MCF 10A (cell line): ENCODE measurements at places on chromosomes 6 and 20. TPM values are rescaled to one million over a fixed set of nuclear protein-coding genes. Genes with fewer than 3 reads are reported as not detected.

DNA sequence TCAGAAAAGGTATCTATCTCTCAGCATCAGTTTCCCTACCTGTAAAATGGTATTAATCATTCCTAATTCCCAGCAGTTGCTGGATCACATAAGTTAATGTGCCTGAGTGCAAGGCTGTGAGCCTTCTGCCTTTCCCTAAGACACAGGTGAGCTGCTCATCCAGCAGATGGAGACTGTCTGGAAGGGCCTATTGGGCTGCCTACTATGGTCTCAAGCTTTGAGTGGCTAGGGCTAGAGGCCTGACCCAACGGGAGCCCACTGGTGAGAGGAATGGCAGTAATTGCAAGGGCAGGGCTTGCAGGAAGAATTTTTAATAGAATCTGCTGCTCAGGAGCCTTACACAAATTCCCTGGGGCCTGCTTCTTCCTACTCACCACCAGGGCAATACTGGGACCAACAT lies 4.3 kb downstream of the KHDC1 start:
- DNase-seq: no peak

- peak; percentile 87 for DNase-seq
Observed at GRCh38 chr6:69894578-69895347, 28.4 kb downstream of the COL19A1 start.

The CD109 gene
- 91.0 and 94.5 TPM in 2 replicates for total RNA-seq

The GCNT2 gene
- total RNA-seq: 0.63 and 0.96 TPM in 2 replicates

GRCh38 chr20:38304845-38305447 lies 990 bp downstream of the BPI start:
- peak; percentile 63 for DNase-seq

DNA sequence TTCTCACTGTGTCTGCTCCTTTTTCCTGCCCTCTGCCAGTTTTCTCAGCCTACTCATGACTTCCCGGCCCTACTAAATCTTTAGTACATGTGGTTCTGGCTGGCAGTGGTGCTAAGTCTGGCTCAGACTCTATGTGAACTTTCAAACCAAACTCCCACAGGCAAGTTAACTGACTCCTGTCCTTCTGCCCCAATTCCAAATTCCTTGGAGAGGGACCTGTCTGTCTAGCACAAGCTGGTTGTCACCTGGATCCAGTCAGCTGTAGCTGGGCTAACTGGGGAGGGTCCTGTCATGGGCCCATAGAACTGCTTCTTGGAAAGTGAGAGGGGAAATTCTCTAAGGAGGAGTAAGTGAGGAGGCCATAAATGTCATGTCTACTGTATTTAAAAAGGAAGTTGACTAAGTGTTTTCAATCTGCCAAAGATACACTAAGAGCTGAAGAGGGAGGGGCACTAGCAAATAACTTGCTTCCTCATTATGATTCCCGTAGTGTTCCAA lies 240.1 kb downstream of the KCNQ5 start:
- DNase-seq: peak; percentile 27

The TNNC2 gene
- total RNA-seq: 0.79 TPM in 1 of 2 replicates, not detected in the other

The KIAA0408 gene
- not detected in 2 replicates for total RNA-seq

DNA sequence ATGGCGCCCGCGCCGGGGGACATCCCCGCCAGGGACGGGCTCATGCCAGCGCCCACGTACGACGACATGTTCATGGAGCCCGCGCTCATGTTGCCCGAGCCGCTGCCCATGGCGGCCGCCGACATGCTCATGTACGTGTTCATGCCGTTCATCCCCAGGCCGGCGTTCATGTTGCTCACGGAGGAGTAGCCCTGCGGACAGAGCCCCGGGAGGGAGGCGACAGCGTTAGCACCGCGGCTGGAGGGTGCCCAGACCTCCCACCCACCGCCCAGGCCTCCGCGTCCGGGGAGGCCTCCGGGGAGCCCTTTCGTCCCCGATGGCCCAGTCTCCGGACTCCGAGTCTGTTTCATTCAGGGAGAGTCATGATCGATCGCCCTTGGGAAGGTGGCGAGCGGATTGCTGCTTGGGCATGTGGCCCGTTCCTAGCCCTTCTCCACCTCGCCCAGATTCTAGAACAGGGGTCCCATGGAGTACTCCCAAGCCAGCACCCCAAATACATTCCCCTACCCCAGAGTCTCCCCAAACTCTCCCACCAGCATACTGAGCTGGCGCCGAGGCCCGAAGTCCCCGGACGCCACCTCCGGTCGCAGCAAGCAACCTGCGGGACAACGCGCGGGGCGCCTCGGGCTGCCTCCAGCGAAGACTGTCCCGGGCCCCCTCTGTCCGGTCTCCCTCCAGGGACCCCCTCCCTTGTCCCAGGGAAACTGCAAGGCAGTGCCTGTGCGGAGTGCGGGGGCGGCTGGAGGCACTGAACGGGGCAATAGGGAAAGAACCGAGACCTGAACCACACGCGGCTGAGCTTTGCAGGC lies 1.2 kb downstream of the FOXA2 start:
- no peak for DNase-seq

The OPRL1 gene
- total RNA-seq: 0.12 and 0.15 TPM in 2 replicates

- DNase-seq: no peak
Observed at GRCh38 chr20:32057656-32058184, 5.7 kb downstream of the HCK start.

- no peak for DNase-seq
Observed at GRCh38 chr6:157206359-157206815, 116.9 kb downstream of the TMEM242 start.

DNA sequence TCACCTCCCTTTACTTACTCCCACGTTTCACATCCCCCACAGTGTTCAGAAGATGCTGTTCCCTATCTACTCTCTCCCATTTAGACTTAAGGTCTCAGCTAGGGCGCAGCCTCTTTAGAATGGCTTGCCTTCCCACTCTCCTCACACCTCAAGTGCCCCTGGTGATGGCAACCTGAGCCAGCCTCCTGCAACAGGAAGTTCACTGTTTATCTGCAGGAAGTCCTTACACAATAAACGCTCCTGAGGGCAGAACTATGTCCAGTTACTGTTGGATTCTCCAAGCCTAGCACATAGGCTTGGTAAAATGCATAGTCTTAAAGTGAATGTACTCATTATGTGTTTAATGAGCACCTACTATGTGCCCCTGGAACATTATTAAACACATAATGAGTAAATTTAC lies 21.9 kb upstream of the RAB22A start:
- DNase-seq: no peak

The AIF1 gene
- not detected in 2 replicates for total RNA-seq

- DNase-seq: no peak
Observed at GRCh38 chr6:45438151-45438550, 60.4 kb upstream of the SUPT3H start.

- no peak for DNase-seq
Observed at GRCh38 chr6:38495922-38496635, 143.7 kb downstream of the BTBD9 start.

- no peak for DNase-seq
Observed at GRCh38 chr20:62068997-62069396, 3.3 kb upstream of the TAF4 start.
